ENCODE measurements at places on chromosomes 16 and 17.

- no peak for DNase-seq
These were observed 2.7 kb upstream of the CDH11 start for GRCh38 chr16:65124596-65124995.

- DNase-seq, result no peak
These were observed 679.5 kb downstream of the KCNJ2 start for GRCh38 chr17:70848785-70849184.

GRCh38 chr16:65301029-65301428 is 179.2 kb upstream of the CDH11 start:
- no peak for DNase-seq

DNA sequence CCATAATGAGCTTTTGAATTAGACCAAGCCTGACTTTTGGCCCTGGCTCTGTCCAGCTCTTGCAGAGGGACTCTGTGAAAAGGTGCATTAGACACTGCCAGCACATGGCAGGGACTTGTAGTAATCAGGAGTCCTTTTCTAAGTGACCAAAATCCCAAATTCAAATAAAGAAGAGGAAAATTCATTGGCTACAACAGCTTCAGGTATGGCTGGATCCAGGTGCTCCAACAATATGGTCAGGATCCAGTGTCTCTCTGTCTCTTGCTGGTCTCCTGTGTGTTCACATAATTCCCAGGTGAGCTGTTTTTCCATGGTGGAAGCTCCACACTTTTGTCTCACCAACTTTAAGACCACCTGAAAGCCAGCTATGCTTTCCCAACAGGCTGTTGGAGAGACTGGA is 358.8 kb upstream of the TNRC6C start:
- no peak for DNase-seq

DNA sequence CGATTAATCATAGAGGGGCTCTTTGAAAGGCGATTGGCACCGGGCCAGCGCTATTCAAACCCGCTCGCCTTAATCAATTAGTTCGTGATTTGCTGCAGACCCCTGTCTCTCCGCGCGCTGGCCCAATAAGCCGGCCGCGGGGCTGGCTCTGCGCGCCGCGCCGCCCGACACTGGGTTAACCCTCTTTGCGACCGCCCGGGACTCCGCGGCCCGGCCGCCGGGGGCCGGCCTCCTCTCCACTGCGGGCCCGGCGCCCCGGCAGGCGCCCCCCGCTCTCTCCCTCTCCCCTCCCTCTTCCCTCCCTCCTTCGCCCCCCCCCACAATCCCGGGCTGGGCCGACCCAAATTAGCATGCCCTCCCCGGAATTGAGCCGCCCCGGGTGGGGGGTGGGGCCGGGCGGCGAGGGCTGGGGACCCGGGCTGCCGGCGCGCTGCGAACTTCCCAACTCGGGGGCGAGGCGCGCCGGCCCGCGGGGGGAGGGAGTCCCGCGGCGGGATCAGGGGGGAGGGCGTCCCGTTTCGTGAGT is 428 bp upstream of the SALL1 start:
- no peak for DNase-seq

DNA sequence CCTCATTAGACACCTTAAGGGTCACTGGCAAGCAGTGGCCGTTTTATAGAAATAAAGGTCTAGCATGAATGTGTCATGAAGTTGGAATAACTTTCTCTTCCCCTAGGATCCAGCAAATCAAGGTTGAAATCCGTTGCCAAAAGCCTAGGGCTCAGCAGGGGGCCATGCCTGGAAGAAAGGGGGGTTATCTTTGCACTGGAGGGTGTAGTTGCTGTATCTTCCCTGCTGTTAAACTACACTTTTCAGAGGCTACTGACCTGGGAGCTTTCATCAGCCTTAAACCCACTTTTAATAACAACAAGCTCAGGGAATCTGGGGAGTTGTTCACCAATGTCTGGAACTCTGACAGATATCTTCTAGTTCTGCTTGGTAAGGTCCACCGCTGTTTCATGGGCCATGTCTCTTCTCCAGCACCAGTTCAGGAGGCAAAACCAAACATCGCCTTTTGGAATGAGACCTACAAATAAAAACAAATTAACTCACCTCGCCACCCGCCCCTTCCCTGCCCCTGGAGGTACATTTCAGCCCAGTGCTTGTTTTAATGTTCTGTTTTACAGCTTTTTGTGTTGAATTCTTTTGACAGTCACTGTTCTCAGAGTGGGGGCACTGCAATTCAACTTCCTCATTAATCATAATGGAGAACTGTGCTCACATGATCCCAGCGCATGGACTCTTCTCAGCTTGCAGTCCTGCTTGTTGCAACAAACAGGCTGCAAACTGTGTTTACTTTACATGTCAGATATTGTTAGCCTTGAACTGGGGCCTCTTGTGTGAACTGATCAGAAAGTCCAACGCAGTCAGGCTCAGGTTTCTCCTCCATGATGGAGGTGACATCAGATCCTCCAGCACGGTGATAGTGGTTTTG is 508.7 kb downstream of the KCNJ2 start:
- no peak for DNase-seq

- DNase-seq, result no peak
These were observed 21.5 kb downstream of the CCL4 start for GRCh38 chr17:36124879-36125824.

GRCh38 chr17:82978765-82979349 is 100.6 kb upstream of the METRNL start:
- DNase-seq, result no peak

DNA sequence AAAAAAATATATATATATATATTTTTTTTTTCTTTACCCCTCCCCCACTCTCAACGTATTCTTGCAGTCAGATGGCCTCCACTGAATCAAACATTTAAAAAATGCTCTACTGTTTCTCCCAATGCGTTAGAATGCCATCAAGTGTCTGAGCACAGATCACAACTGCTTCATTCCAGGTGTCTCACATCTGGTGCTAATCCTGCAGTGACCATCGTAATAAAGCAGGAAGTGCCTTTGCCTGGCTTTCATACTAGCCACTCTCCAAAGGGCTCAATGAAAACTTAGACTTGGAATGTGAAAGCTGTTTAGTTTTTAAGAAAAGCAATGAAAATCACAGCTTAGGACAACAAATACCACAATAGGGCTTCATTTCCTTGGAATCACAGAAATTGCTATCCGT is 37.2 kb downstream of the SKAP1 start:
- DNase-seq, result no peak

GRCh38 chr17:49494986-49495841 is at the start of gene NGFR:
Gene NGFR, plus strand, starts transcription at chr17:49495293. Its CDS starts 125 bp downstream, at chr17:49495418.
- DNase-seq, result peak; percentile 68

GRCh38 chr16:24681793-24682192 is 47.7 kb upstream of the TNRC6A start:
- DNase-seq, result peak; percentile 17

DNA sequence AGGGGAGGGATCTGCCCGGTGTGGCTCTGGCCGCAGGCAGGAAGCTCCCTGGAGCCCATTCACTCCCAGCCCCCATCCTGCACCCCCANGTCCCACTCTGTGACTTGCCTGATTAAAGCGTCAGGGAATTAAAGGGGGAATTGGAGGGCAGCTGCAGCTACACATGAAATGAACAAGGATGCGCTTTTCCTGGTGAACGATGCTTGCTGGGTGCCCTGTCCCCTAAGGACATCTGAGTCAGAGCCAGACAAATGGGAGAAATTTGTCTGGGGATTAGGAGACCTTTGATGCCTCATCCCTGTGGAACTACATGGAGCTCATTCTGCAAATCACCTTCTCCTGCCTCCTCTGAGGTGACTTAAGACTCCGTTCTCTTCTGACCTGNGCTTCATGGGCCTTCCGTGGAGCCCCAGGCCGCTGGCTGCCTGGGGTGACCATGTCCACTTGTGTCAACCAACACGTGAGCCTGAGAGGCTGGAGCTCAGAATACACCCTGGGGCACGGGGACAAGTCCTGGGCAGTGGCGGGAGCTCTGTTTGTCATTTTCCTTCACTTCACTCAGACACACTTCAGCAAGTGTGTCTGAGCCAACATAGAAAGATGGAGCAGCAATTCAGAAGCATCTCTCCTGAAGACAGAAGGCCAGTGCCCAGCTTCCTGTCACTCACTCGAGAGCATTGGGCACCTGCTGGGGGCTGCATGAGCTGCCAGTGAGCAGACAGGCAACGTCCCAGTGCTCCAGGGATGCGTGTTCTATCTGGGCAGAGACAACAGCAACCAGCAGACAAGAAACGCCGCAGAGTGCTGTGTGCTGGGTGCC is 54.1 kb downstream of the METRNL start:
- DNase-seq, result no peak

- DNase-seq, result no peak
These were observed 15.4 kb upstream of the CTCF start for GRCh38 chr16:67546761-67547422.

- DNase-seq, result no peak
These were observed 238.6 kb downstream of the CDH13 start for GRCh38 chr16:82865412-82865811.

DNA sequence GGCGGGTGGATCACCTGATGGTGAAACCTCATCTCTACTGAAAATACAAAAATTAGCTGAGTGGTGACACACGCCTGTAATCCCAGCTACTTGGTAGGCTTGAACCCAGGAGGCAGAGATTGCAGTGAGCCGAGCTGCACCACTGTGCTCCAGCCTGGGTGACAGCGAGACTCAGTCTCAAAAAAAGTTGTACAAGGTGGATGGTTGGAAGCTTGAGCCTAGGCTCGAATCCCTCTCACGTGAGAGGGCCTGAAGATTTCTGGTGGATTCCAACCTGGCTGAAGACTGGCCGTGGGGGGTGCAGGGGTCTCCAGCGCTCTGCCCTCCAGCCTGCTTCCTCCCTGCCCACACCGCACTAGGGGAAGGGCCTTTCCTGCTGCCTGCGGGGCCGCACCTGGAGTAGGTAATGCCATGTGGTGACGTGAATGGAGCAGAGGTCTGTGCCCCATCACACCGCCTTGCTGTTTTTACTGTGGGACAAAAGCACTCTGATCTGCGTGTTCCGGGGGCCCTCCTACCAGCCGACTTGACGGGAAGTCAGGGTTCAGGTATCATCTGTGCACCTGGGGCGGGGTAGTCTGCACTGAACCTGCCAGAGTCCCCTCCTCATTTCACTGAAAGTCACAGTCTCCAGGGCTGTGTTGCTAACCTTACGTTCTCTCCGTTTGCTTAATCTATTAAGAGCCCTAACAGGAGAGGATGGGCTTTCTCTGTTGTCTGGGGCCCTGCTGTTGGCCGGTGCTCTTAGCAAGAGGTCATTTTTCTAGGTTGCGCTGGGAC is 4.2 kb downstream of the RPL13 start:
- DNase-seq, result no peak

DNA sequence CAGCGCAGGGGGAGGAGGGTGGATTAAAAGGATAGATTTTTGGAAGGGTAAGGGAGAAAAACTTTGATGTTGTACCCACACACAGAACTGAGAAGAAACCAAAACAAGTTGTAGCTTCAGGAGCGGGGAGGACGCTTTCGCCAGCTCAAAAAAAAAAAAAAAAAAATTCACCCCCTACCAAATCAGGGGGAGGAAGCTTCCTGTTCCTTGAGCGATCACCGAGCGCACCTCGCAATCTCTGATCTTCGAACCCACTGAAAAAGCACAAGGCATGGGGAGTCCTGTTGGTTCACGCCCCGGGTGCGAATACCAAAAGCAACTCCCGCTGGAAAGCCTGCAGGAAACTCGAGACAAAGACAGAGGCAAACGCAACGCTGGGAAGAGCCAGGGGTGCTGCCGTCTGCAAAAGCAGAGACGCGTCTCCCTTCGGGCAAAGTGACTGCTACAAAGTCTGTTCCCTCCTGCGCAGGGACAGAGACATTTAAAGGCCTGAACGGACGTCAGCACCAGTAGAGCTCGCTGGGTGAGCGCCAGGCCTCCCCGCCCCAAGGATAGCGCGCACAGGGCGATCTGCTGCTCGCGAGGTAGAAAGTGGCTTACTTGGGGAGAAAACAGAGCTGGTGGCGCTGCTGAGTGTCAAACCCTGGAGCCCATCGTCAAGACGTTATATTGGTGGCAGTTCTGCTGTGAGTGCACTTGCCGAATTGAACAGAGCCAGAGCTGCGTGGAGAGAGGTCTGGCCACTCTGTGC is 190.4 kb downstream of the USP22 start:
- no peak for DNase-seq

DNA sequence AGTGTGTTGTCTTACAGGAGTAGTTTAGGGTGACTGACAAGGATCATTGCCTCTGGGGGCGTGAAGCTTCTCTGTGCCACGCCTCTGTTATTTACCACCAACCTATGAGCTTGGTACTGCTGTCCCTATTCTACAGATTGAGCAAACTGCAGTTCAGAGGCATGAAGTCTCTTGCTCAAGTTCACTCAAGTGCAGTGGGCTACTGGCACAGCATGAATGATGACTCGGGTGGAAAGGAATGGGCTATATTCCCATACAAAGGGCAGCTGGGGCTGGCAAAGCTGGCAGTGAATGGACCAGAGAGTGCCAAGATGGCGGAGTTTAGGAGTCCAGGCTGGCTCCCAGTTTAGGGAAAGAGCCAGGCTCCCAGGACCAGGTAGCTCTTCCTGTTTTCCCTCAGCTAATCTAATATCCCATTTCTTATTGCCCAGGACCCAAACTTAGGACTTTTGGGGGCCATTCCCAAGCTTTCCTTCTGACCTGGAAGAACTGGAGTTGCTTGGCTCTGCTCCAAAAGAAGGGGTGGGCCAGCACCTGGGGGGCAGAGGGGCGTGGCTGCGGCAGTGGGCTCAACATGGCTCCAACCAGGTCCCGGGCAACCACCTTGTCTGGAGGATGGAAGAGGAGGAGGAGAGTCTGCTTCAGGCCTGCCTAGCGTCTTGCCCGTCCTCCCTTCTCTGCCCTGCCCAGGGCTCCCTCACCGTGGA is 12.9 kb downstream of the PLK1 start:
- DNase-seq, result peak; percentile 38

DNA sequence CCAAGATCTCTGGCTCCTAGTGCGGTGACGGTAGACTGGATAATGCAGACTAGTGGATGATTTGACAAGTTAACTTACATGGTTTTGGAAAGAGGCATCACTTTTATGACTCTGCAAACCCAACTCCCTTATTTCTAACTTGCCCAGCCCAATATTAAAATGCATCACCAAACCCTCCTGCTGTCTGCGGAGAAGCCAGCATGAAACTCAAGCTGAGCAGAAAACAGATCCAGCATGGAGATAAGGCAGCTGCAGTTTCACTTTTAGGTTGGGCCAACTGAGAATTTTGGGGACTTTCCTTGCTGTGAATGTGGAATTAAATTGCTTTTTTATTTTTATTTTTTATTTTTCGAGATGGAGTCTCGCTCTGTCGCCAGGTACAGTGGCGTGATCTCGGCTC is 27.8 kb downstream of the CDH1 start:
- DNase-seq, result no peak
